ENCODE measurements at places on chromosomes 12 and 14.

DNA sequence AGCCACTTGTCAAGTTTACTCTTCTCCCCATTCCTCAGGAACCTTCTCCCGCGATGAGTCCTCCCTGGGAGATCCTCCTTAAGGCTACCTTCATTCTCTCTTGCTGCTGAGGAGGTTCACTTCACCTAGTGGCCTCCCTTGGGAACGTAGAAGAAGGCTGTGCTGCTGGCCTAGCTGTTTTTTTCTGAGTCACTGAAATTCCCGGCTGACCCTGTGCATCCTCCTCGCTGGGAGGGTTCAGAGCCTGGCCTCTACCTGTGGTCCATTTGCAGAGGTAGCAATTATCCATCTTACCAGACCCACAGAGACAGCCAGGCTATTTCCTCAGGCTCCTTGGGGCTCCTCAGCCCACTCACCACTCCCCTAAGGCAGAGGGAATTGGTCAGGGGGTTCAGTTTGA, 4.6 kb downstream of the KRT82 start:
- no peak for DNase-seq

GRCh38 chr12:120115692-120116440, 687 bp downstream of the RAB35 start:
- DNase-seq, result no peak

DNA sequence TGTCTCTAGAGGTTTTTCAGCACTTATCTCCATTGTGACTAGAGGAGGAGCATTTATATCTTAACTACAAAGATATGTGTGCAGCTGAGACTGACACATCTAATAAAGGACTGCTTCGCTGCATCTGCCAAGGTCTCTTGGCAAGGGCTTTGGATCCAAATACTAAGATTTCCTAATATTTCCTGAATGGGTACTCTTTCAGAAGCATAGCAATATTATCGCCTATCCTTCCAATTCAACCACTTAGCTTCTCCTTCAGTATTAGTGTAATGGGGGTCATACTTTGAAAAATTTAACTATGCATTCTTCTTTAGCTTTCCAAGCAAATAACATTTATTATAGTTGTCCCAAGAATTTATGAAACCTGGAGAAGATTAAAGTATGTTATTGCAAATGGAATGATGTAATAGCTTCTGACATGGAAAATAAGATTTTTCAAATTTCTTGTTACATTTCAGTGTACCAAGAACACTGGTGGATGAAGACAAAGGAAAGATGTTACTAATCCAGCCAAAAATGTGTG, 243.0 kb upstream of the PDE3A start:
- no peak for DNase-seq

- DNase-seq, result no peak
Measured at GRCh38 chr14:90201344-90201743, 55.0 kb upstream of the PSMC1 start.

DNA sequence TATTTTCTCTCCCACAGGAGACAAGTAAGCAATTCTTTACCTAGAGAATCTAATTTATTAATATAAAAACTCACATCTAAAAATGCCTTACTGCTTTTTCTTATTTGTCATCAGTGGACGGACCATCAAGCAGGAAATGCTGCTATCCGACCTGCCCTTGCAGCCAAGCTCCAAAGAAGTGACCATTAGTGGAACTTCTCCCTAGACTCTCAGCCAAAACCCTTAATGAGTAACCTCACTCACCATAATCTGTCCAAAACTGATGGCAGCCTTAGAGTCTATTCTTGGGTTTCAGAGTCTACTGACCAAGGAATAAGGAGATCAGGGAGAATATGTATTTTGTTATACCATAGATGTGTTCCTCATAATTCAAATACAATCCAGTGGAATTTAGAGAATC, 60.9 kb upstream of the CFL2 start:
- no peak for DNase-seq
